Ovary (tissue), 10 donors: ENCODE measurements at places on chromosomes 5 and 9.

GRCh38 chr5:173281910-173282309 is 46.3 kb downstream of the STC2 start:
- DNase-seq: no peak

- no peak for DNase-seq
Observed at GRCh38 chr5:57358796-57359592, 123.6 kb downstream of the ACTBL2 start.

DNA sequence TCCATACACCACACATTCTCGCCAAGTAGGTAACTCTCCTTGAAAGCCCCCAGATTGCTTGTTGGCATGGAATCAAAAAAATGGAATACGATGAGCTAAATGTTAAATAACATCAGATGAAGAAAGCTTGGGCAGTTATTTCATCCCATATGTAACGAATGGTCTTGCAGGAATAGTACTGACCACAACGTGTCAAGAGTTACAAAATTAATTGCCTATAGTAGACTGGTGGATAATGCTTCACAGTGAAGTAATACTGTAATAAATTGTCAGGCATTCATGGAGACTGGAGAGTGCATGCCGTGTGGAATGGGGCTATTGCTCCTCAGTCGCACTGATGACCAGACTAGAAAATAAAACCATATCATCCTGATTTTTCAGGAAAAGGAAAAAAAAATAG is 1628.7 kb downstream of the MAT2B start:
- no peak for DNase-seq

DNA sequence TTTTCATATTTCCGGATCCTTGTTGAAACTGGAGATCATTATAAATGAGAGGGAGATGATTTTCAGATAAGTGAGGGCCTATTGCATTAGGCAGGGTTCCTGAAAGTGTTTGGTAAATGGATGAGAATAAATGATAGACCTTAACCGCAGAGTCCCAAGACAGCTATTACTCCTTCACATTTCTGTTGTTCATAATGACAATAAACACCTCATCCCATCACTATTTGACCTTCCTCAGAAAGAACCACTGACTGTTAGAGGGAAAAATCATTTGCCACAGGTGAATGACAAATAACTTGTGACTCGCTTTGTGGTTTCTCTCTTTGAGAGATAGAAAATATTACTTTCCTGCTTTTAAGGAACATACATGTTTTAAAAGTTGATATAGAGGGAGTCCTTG is 47.3 kb upstream of the TRMT10B start:
- DNase-seq: no peak

DNA sequence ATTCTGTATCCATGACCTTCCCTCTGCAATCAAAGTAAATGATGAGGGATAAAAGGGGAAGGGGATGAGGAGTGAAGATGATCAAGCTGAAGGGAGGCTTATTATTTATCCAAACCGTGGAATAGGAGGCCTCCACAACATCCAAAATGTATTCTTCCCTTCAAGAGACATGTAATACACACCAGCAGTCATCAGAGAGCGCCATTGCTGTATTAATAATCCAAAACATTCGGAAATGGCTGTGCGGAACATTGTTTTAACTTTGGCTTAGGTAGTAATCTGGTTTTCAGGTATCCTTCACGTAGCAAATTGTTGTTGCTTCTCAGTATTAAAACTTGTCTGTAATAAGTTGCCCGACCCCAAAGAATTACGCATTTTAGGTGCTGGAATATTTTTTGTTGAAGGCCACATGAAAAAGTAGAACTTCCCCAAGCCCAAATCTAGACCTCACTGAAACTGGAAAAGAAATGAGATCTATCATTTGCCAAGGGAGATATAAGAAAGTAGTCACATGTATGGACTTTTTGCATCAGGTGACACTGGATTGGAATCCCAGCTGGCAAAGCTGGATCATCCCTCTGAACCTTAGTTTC is 2.6 kb upstream of the BOD1 start:
- peak; percentile 47 for DNase-seq

GRCh38 chr9:121013911-121014310 is 36.2 kb downstream of the C5 start:
- no peak for DNase-seq

- DNase-seq: no peak
Observed at GRCh38 chr9:127539982-127540663, 72.0 kb upstream of the STXBP1 start.

GRCh38 chr9:124784509-124784908 is 7.6 kb downstream of the OLFML2A start:
- DNase-seq: no peak

DNA sequence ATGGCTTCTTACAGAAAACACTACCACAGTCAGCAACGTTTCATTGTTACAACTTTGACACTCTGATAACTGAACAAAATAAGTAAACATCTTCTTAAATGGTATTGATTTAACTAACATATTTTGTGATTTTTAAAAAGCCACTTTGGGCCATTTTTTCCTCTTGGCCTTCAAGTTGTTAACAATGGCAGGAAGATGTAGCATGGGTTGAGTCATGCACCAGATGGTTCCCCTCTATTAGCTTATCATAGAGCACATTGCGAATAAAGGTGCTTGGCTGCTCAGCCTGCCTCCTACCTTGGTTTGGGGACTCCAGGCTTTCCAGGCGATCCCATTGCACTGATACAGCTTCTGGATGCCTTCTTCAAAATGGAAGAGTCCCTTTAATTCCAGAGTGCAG is 24.1 kb upstream of the CER1 start:
- DNase-seq: no peak

DNA sequence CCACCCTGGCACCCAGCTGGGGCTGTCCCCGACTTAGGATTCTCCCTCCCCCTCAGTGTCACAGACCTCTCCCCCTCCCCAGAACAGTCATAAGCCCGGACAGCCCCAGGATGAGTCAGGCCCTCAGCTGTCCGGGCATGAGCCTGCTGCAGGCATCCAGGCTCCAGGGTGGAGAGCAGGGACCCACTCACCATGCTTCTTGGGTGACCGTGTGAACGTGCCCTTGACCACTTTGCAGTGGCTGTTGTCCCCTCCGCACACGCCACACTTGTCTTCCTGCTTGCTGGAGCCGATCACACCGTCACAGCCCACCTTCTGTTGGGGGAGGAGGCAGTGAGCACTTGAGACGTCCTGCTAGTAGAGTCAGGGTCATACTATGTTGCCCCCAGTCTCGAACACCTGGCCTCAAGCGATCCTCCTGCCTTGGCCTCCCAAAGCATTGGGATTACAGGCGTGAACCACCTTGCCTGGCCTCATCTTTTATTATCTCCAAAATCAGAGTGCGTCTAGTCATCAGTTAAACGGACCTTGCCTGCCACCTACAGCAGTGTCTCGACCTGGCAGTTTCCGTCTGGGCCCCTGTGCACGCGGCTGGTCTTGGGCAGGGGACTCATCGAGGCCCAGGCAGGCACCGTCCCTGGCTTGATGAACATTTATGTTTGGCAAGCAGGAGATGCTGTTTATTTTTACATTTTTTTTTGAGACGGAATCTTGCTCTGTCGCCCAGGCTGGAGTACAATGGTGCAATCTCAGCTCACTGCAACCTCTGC is 72.6 kb downstream of the ZNF354C start:
- DNase-seq: no peak

- no peak for DNase-seq
Observed at GRCh38 chr9:123687246-123687751, 242.6 kb downstream of the DENND1A start.

DNA sequence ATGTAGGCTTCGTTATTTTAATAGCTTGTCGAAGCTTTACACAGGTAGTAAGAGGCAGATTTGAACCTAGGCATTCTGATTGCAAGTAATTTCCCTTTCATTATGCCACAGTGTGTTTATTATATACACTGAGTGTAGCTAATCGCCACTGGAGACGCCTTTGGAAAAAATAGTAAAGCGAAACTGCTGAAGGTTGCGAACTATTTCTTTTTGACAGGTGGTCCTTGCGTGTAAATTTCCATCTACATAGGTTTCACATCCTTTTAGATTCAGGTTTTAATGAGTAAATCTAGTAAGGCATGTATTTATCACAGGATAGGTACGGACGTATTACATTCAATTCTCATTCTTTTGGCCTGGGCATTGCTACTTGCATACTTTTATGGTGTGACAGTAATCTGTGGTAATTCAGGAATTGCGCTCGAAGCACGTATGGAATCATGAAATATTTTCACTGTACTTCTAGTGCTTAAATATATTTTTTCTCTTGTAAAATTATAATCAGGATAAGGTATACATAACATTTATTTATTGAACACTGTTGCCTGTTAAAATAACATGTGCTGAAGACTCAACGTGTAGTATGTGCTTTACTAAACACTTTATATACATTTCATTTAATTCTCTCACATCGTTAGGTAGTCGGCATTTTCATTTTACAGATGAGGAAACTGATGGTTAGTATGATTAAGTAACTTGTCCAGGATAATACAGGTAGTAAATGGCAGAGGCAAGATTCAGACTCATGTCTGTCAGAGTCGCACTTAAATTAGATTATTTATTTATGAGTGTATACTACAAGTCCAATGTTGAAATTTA is 1.8 kb downstream of the MARCHF6 start:
- no peak for DNase-seq

- DNase-seq: no peak
Observed at GRCh38 chr9:134880484-134881312, at the start of gene FCN2. Gene FCN2 (plus strand): TSS chr9:134880810. CDS start chr9:134880822, 12 bp downstream.

GRCh38 chr9:106284296-106284695 is 578.7 kb upstream of the ZNF462 start:
- DNase-seq: no peak

GRCh38 chr9:12224449-12224848 is 468.7 kb upstream of the TYRP1 start:
- DNase-seq: no peak

- DNase-seq: no peak
Observed at GRCh38 chr9:118577121-118577520, 792.1 kb downstream of the BRINP1 start.

DNA sequence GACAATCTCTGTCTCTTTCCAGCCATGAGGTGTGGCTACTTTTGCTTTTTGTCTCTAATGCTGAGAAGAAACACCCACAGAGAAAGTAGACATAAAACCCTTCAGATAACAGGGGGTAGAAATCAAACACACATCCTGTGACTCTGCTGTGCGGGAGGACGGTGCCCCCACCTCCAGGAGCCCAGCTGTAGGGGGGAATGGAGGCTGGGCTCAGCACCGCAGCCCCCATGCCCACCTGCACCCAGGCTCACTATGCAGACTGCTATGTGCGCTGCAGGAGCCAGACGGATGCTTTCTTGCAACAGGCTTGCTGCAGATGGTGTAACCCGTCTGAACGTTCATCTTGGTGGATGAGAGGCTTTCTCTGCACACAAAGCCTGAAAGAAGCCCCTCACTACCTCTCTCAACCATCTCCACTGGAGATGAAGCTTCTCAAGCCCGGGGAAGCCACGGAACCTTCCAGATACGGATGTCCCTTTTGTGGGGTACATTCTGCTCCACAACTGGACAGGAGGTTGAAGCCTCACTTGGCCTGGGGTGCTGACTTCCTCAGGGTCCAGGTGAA is 207.2 kb downstream of the GADD45G start:
- DNase-seq: no peak

DNA sequence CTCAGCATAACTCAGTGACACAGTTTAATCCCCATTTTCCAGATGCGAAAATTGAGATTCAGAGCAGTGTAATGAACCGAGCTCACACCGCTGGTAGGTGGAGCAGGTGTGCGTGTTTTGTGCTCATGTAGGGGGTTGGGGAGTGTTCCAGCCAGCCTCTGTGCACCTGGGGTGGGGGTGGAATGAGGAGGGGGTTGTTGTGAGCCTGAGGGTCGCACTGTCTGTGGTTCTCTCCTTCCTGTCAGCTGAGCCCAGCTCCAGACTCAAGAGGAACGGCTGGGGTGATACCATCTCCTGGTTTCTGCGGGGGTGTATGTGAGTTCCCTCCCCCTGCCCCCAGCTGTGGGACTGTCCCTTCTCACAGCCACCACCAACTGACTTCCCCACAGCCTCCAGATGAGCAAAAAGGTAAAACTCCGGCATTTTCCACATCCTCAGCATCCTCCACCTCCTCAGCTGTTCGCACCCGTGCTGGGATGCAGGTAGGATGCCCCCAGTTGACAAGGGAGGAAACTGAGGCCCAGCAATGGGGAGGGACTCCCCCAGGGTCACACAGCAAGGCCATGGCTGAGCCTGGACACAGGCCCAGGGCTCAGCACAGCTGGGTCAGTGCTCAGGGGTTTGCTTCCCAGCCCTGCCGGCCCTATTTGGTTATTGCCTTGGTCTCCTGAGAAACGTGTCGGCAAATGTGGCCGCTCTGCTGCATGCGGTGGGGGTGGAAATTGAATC is 2.1 kb downstream of the SH2D3C start:
- no peak for DNase-seq

DNA sequence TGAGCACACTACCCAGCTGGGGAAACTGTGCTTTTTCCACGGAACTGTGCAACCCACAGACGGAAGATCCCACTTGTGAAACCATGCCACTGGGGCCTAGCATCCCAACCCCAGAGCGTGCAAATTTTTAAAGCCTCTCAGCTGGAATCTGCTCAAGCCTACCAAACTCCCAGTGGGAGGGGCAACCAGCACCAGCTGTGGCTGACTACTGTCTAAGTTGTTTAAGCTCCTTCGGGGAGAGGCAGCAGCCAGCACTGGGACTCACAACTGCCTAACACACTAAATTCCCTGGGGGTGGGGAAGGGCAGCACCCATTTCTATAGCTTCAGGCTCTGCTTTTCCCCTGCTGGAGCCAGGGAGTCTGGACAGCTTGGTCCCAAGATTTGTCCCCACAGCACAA is 287.6 kb upstream of the MSX2 start:
- DNase-seq: no peak

DNA sequence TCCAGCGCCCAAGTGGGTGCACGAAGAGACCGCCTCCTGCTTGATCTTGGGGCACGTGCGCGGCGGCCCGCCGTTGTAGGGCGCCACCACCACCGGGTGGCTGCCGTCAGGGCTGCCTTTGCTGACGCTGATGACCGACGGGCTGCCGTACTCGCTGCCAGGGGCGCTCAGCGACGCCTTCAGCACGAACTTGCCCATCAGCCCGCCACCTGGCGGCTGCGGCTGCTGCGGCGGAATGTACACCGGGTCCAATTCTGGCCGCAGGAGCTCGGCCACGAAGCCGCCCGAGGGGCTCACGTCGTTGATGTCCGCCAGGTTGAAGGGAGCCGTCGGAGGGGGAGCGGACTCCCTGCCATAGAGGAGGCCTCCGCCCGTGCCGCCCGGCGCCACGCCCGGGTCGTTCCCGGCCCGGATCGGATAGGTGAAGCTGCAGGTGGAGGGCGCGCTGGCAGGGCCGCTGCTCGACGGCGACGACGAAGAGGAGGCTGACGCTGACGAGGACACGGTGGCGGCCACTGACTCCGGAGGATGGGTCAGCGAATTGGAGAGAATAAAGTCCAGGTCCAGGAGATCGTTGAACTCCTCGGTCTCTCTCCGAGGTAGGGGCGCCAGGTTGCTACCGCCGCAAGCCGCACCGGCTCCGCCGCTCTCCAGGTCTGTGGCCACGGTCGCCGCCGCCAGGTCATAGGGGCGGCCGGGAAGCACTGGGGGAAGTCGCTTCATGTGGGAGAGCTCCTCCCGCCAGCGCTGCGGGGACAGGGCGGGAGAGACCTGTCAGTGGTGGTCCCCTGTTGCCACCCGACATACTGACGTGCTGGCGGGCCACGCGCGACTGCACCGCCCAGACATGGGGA is 1.8 kb downstream of the KLF4 start:
- DNase-seq: peak; percentile 81
